ENCODE measurements at places on chromosomes 5 and 9.
A peak's percentile ranks its signal among the peaks of the same experiment; 100 is the strongest.

GRCh38 chr5:133921979-133922378 lies 46.4 kb downstream of the C5orf15 start:
- no peaks in the 10 kb centered on the region for H3K27me3 ChIP-seq
- no peak overlapping the region for H3K27ac ChIP-seq
- no peaks in the 10 kb centered on the region for H3K36me3 ChIP-seq
- no peaks in the 10 kb centered on the region for H3K4me1 ChIP-seq
- H3K4me3 ChIP-seq: no peak overlapping the region

DNA sequence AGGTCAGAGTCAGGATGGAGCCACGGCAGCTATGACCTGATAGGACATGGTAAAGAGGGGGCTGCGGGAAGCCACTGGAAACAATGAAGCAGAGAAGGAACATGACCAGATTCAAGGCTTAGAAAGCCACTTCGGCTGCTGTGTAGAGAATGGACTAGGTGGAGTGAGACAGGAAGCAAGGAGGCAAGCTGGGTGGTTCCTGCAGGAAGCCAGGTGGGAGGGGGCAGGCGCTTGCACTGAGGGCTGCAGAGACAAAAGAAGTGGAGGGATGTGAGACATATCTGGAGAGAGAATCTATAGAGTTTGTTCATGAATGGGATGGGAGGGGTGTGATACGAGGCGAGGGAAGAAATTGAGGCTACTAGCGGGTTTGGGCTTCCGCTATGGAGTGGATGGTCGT lies 19.0 kb upstream of the N4BP3 start:
- no peak overlapping the region for H3K27ac ChIP-seq
- H3K27me3 ChIP-seq: no peaks in the 10 kb centered on the region
- H3K4me1 ChIP-seq: no peaks in the 10 kb centered on the region
- no peak for DNase-seq

GRCh38 chr9:131238402-131239021 lies 37.8 kb downstream of the FAM78A start:
- H3K4me3 ChIP-seq: no peak overlapping the region
- H3K27me3 ChIP-seq: no peaks in the 10 kb centered on the region
- H3K27ac ChIP-seq: peak overlapping the region; percentile 49
- DNase-seq: no peak

- no peaks in the 10 kb centered on the region for H3K36me3 ChIP-seq
- H3K27me3 ChIP-seq: no peaks in the 10 kb centered on the region
- no peak for DNase-seq
- H3K27ac ChIP-seq: no peak overlapping the region
- H3K4me1 ChIP-seq: no peaks in the 10 kb centered on the region
These were observed 306.6 kb downstream of the MLLT3 start for GRCh38 chr9:20315677-20316076.

DNA sequence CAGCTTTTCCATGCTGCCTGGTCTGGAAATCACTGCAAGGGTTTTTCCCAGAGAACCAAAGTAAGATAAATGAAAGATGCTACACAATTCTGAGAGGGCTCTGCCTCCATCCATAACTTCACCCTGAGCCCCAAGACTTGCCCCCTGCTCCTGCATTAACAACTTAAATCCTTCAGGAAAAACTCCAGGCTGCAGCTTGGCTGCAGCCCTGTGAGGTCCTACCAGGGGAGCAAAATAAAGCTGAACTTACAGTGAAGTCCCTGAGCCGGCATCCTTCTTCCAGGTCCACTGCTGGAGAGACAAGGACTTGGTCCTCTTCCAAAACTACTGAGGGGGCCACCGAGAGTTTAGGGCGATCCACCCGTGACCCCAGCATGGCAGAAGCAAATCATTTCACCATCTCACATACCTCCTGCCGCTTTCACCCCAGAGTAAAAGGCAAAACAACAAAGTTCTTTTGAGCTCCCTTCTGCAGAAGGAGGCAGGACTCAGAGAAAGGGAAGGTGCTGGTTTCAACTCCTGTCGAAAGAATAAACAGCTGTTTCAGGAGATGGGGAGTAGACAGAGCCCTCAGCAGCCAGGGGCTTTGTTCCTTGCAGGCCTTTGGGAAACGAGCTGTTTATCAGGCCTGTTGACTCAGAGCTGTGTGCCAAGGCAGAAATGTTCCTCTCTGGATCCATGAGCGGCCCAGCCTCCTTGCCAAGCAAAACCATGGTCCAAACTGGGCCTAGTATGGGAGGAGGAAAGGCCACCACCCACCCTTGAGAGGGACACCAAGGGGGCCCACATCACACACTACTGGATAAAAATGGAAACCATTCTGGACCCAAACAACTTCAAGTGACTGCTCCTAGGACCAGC lies 20.6 kb downstream of the GGTA1 start:
- no peak overlapping the region for H3K4me3 ChIP-seq
- H3K4me1 ChIP-seq: no peaks in the 10 kb centered on the region
- no peak for DNase-seq
- no peak overlapping the region for H3K27ac ChIP-seq

DNA sequence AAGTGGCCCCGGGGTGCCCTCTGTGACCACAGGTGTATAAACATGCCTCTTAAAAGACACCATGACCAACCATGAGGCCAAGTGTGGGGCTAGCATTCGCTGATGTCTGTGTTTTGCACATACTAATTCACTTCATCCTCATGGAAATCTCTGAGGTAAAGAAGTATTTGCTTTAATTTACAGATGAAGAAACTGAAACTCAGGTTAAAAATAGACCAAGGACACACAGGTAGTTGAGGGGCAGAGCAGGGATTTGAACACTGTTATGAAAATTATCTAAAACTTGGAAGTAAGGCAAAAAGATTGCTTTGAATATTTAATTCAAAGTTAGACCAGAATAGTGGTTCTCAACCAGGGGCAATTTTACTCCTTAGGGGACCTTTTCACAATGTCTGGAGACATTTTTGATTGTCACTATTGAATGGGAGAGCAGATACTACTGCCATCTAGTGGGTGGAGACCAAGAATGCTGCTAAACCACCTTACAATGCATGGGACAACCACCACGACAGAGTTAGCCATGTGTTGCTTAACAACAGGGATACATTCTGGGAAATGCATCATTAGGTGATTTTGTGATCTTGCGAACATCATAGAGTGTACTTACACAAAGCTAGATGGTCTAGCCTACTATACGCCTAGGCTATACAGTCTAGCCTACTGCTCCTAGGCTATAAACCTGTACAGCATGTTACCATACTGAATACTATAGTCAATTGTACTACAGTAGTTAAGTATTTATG lies 8.0 kb upstream of the FXN start:
- H3K27me3 ChIP-seq: no peaks in the 10 kb centered on the region
- H3K4me1 ChIP-seq: no peaks in the 10 kb centered on the region
- no peak for DNase-seq

- H3K4me1 ChIP-seq: no peaks in the 10 kb centered on the region
- no peak overlapping the region for H3K4me3 ChIP-seq
- H3K27ac ChIP-seq: no peak overlapping the region
These were observed 87.7 kb downstream of the CACNA1B start for GRCh38 chr9:137965177-137965795.

DNA sequence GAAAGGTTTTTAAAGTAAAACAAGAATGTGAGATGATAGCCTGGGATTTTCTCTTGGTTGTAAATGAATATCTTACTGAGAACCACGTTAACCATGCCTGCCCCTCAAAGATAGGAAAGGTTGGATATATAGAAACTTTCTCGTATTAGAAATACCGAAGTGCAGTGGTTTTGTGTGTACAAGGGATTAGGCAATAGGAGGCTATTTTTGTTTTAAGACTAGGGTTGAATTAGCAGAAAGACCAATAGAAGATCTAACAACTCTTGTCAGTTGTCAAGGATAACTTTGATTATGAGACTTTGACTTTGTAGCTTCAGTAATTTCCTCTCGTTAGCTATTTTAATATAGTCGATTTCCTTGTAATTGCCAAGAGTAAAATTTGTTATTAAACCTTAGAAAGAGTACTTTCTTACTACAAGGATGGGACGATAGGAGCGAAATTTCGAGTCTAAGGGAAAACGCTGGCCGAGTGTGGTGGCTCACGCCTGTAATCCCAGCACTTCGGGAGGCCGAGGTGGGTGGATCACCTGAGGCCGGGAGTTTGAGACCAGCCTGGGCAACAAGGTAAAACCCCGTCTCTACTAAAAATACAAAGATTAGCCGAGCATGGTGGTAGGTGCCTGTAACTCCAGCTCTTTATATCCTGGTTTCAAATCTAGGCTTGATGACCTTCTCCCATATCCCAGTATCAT lies 838 bp downstream of the POLK start:
- no peak for DNase-seq
- no peaks in the 10 kb centered on the region for H3K36me3 ChIP-seq
- peak overlapping the region; percentile 96 for H3K27ac ChIP-seq
- peaks cover 54% of the 10 kb centered on the region for H3K4me1 ChIP-seq
- no peaks in the 10 kb centered on the region for H3K27me3 ChIP-seq

GRCh38 chr5:1480217-1480616 lies 35.0 kb upstream of the SLC6A3 start:
- no peak for DNase-seq
- H3K27me3 ChIP-seq: no peaks in the 10 kb centered on the region
- peak overlapping the region; percentile 58 for H3K27ac ChIP-seq
- peaks cover 52% of the 10 kb centered on the region for H3K36me3 ChIP-seq
- no peak overlapping the region for H3K4me3 ChIP-seq
- H3K4me1 ChIP-seq: no peaks in the 10 kb centered on the region

- no peaks in the 10 kb centered on the region for H3K27me3 ChIP-seq
- H3K4me3 ChIP-seq: no peak overlapping the region
- DNase-seq: no peak
- no peaks in the 10 kb centered on the region for H3K4me1 ChIP-seq
- no peak overlapping the region for H3K27ac ChIP-seq
These were observed 78.9 kb downstream of the SEMA4D start for GRCh38 chr9:89418882-89419640.

DNA sequence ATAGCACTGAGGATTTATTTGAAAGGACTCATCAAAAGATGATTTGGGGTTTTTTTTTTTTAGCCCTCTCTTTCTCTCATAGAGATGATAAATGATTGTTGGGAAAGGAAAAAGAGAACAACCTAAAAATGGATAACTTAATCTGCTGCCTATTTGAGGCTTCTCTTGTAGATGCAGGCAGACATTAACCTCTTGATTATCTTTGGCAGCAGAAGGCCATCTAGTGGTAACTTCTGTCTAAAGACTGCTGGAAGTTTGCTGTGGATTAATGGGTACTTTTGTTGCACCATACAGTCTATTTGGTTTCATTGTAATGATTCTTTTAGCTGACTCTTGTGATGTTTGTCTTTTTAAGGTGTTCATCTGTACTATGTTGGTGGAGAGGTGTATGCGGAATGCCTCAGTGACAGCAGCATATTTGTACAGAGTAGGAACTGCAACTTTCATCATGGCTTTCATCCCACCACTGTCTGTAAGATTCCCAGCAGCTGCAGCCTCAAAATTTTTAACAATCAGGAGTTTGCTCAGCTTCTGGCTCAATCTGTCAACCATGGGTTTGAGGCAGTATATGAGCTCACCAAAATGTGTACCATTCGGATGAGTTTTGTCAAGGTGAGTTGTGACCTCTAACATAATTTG lies 18.8 kb downstream of the SMIM32 start:
- H3K4me3 ChIP-seq: no peak overlapping the region
- H3K27me3 ChIP-seq: no peaks in the 10 kb centered on the region
- DNase-seq: no peak
- H3K27ac ChIP-seq: no peak overlapping the region
- H3K4me1 ChIP-seq: no peaks in the 10 kb centered on the region

- H3K4me1 ChIP-seq: peaks cover 66% of the 10 kb centered on the region
- H3K36me3 ChIP-seq: no peaks in the 10 kb centered on the region
- H3K4me3 ChIP-seq: no peak overlapping the region
- H3K27me3 ChIP-seq: no peaks in the 10 kb centered on the region
- H3K27ac ChIP-seq: peak overlapping the region; percentile 89
These were observed 78.9 kb downstream of the ALDH7A1 start for GRCh38 chr5:126516133-126516532.

- peak overlapping the region; percentile 26 for H3K4me3 ChIP-seq
- peak; percentile 46 for DNase-seq
- no peaks in the 10 kb centered on the region for H3K36me3 ChIP-seq
These were observed 2.0 kb downstream of the ST8SIA4 start for GRCh38 chr5:100900796-100901781.

GRCh38 chr5:55936100-55936693 lies 58.6 kb downstream of the IL6ST start:
- DNase-seq: peak; percentile 88
- H3K27me3 ChIP-seq: no peaks in the 10 kb centered on the region
- H3K4me1 ChIP-seq: no peaks in the 10 kb centered on the region
- no peak overlapping the region for H3K4me3 ChIP-seq

GRCh38 chr5:35847491-35847890 lies 9.2 kb upstream of the IL7R start:
- DNase-seq: no peak
- no peak overlapping the region for H3K27ac ChIP-seq
- H3K27me3 ChIP-seq: no peaks in the 10 kb centered on the region
- peaks cover 9% of the 10 kb centered on the region for H3K4me1 ChIP-seq

GRCh38 chr9:84387821-84388220 lies 47.3 kb upstream of the SLC28A3 start:
- no peak overlapping the region for H3K27ac ChIP-seq
- H3K4me1 ChIP-seq: no peaks in the 10 kb centered on the region
- no peak for DNase-seq
- H3K4me3 ChIP-seq: no peak overlapping the region
- no peaks in the 10 kb centered on the region for H3K36me3 ChIP-seq

DNA sequence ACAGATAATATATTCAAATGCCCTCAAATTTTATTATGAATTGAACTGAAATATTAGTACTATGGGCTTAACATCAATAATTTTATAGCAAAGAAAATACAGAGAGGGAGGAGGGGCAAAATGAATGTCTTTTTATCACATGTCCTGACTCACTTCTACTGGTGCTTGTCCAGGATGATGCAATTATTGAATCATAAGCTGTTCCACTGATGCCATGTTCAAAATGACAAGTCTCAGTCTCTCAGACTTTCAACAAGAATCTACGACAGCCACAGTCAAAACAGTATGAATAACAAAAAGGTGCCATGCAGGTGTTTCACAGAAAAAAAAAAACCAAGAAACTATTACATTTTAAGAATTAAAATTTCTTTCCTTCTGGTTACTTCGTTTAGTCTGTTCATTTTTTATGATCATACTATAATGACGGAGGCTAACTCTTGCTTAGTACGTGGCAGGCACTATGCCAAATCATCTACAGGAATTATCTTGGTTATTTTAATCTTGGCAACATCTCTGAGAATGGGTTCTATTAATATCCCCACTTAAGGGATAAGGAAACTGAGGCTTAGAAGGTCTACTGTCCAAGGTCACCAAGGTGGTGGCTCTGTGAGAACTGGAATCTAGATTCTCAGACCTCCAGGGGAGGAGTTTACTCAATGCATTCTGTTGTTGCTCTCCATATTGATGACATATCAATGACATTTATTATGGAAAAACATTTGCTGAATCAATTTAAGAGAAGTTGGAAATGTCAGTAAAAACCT lies 61.5 kb downstream of the NR3C1 start:
- H3K4me3 ChIP-seq: no peak overlapping the region
- no peaks in the 10 kb centered on the region for H3K4me1 ChIP-seq
- H3K27me3 ChIP-seq: no peaks in the 10 kb centered on the region
- DNase-seq: no peak
- no peak overlapping the region for H3K27ac ChIP-seq

GRCh38 chr5:127406326-127407121 lies 110.9 kb upstream of the PRRC1 start:
- no peak overlapping the region for H3K27ac ChIP-seq
- no peaks in the 10 kb centered on the region for H3K27me3 ChIP-seq
- H3K4me3 ChIP-seq: no peak overlapping the region

All from tibial nerve (tissue), 4 donors.